ENCODE measurements at places on chromosomes 3 and 15.

DNA sequence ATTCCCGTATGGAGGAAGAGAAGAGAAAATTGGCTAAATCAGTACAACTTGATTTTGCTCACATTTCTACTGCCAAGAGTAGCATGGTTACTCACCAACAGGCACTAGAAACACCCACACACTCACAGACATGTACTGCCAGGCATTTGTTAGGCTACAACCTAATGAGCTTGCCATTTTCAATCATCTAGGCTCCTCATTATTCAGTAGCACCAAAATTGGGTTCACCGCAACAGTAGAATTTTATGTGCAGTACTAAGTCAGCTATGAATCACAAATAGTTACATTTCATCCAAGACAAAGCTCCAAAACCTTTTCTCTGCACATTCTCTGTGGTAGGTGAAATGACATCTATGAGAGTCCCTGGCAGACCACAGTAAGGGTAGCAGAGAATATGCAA, 15.0 kb upstream of the THUMPD3 start:
- DNase-seq = no peak

DNA sequence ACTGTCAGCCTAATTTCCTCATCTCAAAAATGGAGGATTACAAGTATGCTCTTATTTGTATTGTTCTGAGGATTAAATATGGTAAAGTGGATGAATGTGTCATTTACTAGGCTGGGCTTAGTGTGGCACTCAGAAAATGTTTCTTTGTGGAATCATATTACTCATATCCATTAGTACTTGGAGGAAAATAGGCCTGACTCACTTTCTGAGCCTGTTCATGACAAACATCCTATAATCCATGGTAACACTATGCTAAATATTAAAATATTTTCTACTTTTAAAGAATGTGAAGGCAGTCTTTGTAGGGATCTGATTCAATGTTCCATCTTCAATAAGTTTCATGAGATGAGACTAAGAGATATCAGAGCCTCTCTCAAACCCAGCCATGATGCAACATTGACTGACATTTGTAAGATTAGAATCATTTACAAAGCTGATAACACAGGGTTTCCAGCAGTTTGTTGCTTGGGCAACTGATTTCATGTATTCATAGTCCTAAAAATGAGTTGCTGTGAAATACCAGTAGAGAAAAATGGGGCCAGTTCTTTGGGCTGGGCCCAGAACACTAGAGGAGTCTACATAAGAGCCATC, 1048.5 kb downstream of the NTRK3 start:
- DNase-seq = no peak

GRCh38 chr15:100081454-100081853, 260.3 kb downstream of the ADAMTS17 start:
- DNase-seq = no peak

GRCh38 chr15:80547264-80547663, 143.1 kb downstream of the ARNT2 start:
- DNase-seq = no peak

DNA sequence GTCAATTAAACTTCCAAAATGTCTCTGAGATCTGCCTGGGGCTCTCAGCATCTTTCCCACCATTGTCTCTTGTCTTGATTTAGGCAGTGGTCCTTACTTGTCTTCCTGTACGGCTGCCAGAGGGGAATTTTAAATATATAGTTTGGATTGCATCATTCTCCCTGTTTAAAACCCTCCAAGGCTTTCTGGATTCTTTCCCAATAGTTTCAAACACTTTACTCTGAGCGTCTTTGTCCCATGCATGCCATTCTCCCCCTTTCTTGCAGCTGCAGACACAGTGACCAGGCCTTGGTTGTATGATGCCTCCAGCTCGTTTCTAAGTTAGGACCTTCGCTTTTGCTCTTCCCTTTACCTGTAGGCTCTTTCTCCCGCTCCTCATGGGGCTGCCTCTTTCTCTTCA, 323.3 kb upstream of the CTNNB1 start:
- no peak for DNase-seq

- no peak for DNase-seq
Observed at GRCh38 chr3:173690542-173691180, 293.1 kb downstream of the NLGN1 start.

DNA sequence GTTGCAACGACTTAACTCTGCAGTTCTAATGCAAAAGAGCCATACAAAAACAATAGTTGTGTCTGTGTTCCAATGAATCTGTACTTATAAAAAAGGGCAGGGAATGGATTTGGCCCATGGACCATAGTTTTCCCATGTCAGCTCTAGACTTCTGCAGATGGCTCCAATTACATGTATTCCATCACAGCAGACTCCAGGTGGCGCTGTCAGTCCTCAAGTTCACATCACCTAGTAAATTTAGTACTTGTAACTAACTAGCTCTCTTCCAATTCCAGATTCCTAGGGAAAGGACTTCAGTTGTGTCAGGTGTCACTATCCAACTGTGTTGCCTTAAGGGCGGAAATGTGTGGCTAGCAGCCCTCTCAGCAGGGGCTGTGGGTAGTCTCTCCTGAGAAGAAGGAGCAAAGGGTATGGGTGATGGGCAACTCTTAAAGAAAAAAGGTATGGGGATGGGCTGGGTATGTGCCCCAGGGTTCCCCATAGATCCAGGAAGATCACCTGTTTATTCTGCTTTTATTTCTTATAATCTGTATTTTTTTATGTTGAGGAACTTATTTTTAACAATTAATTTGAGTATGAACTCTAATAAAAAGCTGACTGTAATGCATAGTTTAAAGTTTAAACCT, 36.2 kb downstream of the BBS4 start:
- DNase-seq = peak; percentile 67

DNA sequence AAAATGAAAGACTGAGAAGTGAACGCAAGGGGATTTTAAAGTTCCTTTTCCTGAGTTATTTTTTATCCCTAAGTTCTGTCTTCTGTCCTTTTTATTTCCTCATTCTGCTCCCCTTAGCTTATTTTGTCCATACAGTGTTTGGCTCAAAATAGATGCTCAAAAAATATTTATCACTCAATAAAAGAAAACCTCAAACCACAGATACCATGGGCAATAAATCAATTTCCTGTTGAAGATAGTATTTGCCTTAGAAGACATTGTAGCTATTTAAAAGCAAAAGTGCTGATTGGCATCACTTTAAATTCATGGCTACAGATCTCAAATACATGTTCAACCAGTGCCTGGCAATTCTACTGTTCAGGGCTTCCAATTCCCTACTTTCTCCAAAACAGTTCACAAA, 316.5 kb upstream of the ADAMTS9 start:
- no peak for DNase-seq

- DNase-seq = no peak
Observed at GRCh38 chr15:51108933-51109550, 14.3 kb upstream of the TNFAIP8L3 start.
